ENCODE measurements at places on chromosomes 2 and 18.

GRCh38 chr2:63788071-63788470 lies 53.6 kb upstream of the UGP2 start:
- no peak overlapping the region for H3K27ac ChIP-seq
- no peak for DNase-seq
- H3K4me3 ChIP-seq: no peak overlapping the region
- H3K4me1 ChIP-seq: no peaks in the 10 kb centered on the region
- no peaks in the 10 kb centered on the region for H3K36me3 ChIP-seq
- H3K27me3 ChIP-seq: no peaks in the 10 kb centered on the region

DNA sequence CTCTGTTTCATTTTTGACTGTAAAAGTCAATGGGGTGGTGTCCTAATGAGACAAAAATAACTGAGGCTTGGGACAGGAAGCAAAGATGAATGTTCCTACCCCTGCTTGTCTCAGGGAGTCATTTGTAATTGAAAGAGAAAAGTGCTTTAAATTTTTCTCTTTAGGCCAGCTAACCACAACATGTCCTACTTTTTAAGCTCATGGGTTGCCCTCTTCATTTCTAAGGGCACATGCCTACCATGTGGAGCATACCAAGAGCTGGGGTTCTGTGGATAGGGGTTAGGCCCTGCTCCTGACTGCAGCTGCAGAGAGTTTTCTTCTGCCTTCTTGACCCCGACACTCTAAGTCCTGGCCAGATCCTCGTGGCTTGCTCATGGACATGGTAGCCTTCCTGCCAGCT lies 96.8 kb upstream of the ARL4C start:
- H3K27ac ChIP-seq: no peak overlapping the region
- DNase-seq: no peak
- H3K36me3 ChIP-seq: no peaks in the 10 kb centered on the region
- H3K4me1 ChIP-seq: no peaks in the 10 kb centered on the region
- no peaks in the 10 kb centered on the region for H3K27me3 ChIP-seq
- no peak overlapping the region for H3K4me3 ChIP-seq

DNA sequence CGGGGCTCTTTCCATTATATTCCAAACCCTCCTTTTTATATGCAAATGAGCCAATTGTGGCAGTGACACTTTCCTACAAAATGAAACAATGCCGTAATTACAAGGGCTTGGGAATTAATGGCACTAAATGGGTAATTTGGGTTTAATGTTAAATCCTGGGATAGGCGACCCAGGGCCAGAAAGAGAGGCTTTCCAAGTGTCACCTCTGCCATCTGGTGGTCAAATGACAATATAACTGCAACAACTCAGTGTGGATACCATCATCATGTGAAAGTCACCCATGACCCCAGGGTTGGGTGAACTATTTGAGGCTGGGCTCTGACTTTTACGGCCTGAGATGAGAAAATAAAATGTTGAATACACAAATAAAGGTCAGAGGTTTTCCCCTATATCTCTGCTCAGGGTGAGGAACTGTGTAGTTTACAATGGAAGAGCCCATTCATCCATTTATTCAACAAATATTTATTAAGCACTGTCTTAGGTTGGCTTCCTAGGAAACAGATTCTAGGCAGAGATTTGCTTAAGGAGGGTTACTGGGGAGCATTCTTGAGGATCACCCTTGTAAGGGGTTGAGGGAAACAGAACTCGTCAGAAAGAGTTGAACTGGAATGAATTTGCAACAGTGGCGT lies 13.6 kb upstream of the THADA start:
- no peaks in the 10 kb centered on the region for H3K4me1 ChIP-seq
- H3K4me3 ChIP-seq: no peak overlapping the region
- DNase-seq: no peak

DNA sequence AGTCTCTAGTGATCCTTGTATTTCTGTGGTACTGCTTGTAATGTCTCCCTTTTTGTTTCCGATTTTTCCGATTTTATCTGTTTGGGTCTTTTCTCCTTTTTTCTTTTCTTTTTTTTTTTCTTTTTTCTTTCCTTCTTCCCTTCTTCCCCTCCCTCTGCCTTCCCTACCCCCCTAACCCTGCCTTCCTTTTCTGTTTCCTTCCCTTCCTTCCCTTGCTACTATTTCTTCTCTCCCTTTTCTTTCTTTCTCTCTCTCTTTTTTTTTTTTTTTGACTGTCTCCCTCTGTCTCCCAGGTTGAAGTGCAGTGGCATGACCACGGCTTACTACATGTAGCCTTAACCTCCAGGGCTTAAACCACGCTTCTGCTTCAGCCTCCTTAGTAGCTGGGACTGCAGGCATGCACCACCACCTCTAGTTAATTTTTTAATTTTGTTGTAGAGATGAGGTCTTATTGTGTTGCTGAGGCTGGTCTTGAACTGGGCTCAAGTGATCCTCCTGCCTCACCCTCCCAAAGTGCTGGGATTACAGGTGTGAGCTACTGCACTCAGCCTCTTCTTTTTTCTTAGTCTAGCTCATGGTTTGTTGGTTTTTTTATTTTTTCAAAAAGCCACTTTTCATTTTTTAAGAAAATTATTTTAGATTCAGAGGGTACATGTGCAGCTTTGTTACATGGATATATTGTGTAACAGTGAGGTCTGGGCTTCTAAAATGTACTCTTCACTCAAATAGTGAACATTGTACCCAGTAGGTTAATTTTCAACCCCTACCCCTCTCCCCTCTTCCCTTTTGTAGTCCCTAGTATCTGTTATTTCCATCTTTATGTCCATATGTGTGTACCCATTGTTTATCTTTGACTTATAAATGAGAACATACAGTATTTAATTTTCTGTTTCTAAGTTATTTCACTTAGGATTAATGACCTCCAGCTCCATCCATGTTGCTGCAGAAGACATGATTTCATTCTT lies 24.7 kb downstream of the CCDC138 start:
- DNase-seq: no peak
- no peaks in the 10 kb centered on the region for H3K36me3 ChIP-seq
- no peaks in the 10 kb centered on the region for H3K27me3 ChIP-seq
- no peak overlapping the region for H3K27ac ChIP-seq
- H3K4me1 ChIP-seq: no peaks in the 10 kb centered on the region
